ENCODE measurements at places on chromosomes 5 and 9. TPM values are rescaled to one million over a fixed set of nuclear protein-coding genes. Genes with fewer than 3 reads are reported as not detected.

DNA sequence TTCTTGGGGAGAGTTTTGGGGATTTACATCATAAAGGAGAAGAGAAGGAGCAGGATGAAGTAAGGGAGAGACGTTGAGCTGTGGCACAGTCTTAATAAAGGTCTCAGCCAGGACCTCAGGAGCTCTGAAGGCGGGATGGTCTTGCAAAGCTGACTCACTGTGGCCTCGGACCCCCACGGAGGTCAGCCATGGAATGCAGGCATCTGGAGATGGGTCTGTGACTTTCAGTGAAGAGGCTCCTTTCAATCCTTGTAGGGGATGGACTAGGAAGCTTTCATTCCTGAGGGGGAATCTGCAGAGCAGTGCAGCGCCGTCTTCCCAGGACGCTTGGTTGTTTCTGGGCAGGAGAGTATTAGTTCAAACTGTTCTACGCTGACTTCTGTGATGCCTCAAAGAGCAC lies 65.7 kb upstream of the BASP1 start:
- H3K27me3 ChIP-seq: no peaks in the 10 kb centered on the region
- DNase-seq: no peak
- no peaks in the 10 kb centered on the region for H3K36me3 ChIP-seq
- H3K27ac ChIP-seq: no peak overlapping the region
- no peak overlapping the region for H3K4me3 ChIP-seq

- peak; percentile 82 for DNase-seq
- H3K27ac ChIP-seq: no peak overlapping the region
- H3K27me3 ChIP-seq: peaks cover 25% of the 10 kb centered on the region
- H3K4me3 ChIP-seq: no peak overlapping the region
- no peaks in the 10 kb centered on the region for H3K36me3 ChIP-seq
These were observed 42.2 kb upstream of the FSD1L start for GRCh38 chr9:105405514-105406131.

The PCAT7 gene
- not detected for total RNA-seq

DNA sequence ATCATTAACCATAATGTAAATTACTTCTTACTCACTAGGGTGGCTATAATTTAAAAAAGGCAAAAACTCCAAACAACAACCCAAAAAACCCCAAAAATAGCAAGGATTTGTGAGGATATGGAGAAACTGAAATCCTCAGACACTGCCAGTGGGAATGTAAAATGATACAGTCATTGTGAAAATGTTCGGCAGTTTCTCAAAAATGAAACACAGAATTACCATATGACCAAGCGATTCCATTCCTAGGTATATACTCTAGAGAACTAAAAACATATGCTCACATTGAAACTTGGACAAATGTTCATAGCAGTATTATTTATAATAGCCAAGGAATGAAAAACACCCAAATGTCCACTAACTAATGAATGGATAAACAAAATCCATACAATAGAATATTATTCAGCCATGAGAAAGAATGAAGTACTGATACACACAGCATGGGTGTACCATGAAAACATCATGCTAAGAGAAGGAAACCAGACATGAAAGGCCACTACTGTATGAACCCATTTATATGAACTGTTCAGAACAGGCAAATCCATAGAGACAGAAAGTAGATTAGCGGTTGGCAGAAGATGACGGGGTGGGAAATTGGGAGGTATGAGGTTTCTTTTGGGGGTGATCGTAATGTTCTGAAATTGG lies 119.1 kb downstream of the MAPKAP1 start:
- DNase-seq: no peak
- H3K36me3 ChIP-seq: peaks cover 10% of the 10 kb centered on the region
- no peak overlapping the region for H3K27ac ChIP-seq
- no peaks in the 10 kb centered on the region for H3K27me3 ChIP-seq
- H3K4me1 ChIP-seq: no peaks in the 10 kb centered on the region

DNA sequence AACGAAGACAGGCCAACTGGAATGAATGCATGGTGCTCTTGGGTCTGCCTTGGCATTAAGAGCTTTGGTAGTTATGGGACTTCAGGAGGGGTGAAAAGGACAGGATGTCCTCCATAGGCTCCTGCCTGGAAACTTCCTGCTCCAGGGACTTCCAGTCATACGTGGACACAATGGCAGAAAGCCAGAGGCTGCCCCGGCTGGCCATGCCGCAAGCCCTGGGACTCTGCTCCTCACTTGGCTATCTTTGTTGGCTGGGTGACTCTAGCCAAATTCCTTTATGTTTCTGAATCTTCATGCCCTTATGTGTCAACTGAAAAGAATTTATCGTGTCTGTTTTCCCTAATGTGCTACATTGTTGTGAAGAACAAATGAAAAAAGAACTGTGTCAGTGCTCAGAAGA lies 136.9 kb downstream of the SIL1 start:
- no peak overlapping the region for H3K4me3 ChIP-seq
- H3K36me3 ChIP-seq: no peaks in the 10 kb centered on the region
- H3K27me3 ChIP-seq: no peaks in the 10 kb centered on the region
- no peaks in the 10 kb centered on the region for H3K4me1 ChIP-seq
- DNase-seq: no peak

DNA sequence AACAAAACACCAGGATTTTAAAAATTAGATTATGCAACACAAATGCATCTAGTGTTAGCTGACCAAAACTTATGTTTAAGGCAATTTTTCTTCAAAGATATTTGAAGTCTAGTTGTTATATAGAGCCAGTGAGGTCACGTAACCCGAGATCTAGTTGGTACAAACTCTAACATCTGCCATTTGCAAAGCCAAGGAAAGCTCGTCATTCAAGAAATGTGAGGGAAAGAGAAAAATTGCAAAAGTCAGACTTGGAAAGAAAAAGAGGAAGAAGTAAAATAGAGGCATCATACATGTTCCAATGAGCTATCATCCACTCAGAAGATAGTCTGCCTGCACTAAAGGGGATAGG lies 293.4 kb upstream of the PUM3 start:
- H3K27me3 ChIP-seq: no peaks in the 10 kb centered on the region
- H3K36me3 ChIP-seq: no peaks in the 10 kb centered on the region
- H3K4me3 ChIP-seq: no peak overlapping the region
- no peaks in the 10 kb centered on the region for H3K4me1 ChIP-seq
- no peak overlapping the region for H3K27ac ChIP-seq
- no peak for DNase-seq

All from CD4-positive, alpha-beta T cell (primary cell).